Activated naive CD4-positive, alpha-beta T cell treated with anti-CD3 and anti-CD28 coated beads, Interleukin-2, amount 10 ng/mL, durations not matched to agents 5 hours and 36 hours (primary cell): ENCODE measurements at places on chromosomes 4 and X. TPM values are rescaled to one million over a fixed set of nuclear protein-coding genes. Genes with fewer than 3 reads are reported as not detected.

PFKFB1 gene
- 0.65 TPM for total RNA-seq

TMEM47 gene
- total RNA-seq: not detected

AKAP14 gene
- total RNA-seq: not detected

MXRA5 gene
- not detected for total RNA-seq

FHIP1A gene
- total RNA-seq: 0.05 TPM

PCDH18 gene
- 0.10 TPM for total RNA-seq

FAAH2 gene
- total RNA-seq: 1.7 TPM

GC gene
- not detected for total RNA-seq

PNCK gene
- total RNA-seq: 0.87 TPM

NWD2 gene
- total RNA-seq: not detected

CENPVL2 gene
- total RNA-seq: not detected

ARR3 gene
- not detected for total RNA-seq

ARHGAP6 gene
- total RNA-seq: not detected

COX7B2 gene
- not detected for total RNA-seq

MAGEA2B gene
- not detected for total RNA-seq

BANK1 gene
- total RNA-seq: 0.46 TPM

MED12 gene
- 56.5 TPM for total RNA-seq

GAB3 gene
- 4.5 TPM for total RNA-seq

NXT2 gene
- total RNA-seq: 11.3 TPM

SPANXA1 gene
- not detected for total RNA-seq

NPY5R gene
- not detected for total RNA-seq

SMARCA1 gene
- total RNA-seq: not detected

RBMXL3 gene
- not detected for total RNA-seq

MAD2L1 gene
- 42.1 TPM for total RNA-seq

TMLHE gene
- 12.2 TPM for total RNA-seq

ETDA gene
- total RNA-seq: not detected

ARX gene
- total RNA-seq: not detected

SORCS2 gene
- not detected for total RNA-seq

IL9R gene
- 20.4 TPM for total RNA-seq

SPIN3 gene
- 12.0 TPM for total RNA-seq

NXF3 gene
- not detected for total RNA-seq

SPATA18 gene
- 0.31 TPM for total RNA-seq

KLHL15 gene
- 7.9 TPM for total RNA-seq

RAI2 gene
- not detected for total RNA-seq

PPP2R2C gene
- total RNA-seq: not detected

TACR3 gene
- not detected for total RNA-seq

NLRP2B gene
- not detected for total RNA-seq

HSFX4 gene
- not detected for total RNA-seq

TMEM31 gene
- total RNA-seq: not detected

MYOZ2 gene
- not detected for total RNA-seq

OGT gene
- total RNA-seq: 453 TPM

SLIT2 gene
- not detected for total RNA-seq

ADD1 gene
- total RNA-seq: 251 TPM

PNMA3 gene
- total RNA-seq: 4.9 TPM
